ENCODE measurements at places on chromosomes 7 and 10.

DNA sequence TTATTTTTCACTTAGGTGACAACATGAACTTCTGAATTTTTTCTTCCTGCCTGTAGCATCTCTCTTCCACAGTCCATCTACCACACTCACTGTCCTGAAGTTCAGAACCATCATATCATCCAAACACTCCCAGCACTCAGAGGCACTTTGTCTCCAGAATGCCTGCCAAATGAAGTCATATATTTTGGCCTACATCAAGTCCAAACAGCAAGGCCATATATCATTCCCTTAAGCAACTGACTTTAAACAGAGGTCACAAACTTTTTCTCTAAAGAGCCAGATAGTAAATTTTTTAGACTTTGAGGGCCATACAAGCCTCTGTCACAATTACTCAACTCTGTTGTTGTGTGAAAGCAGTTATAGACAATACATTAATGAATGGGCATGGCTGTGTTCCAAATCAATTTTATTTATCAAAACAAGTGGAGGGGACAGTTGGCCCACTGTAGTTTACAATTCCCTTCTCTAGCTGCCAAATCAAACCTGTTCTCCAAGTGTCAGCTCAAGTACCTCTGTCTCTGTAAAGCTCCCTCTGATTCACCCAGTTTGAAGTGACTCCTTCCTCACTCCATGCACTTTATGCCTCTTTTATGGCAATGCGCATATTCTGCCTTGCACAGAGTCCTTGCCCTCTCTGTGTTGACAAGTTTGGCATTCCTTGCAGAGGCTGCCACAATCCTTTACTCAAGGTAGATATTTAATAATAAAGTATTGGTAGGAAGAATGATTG is 305.7 kb downstream of the FZD1 start:
- DNase-seq: no peak

DNA sequence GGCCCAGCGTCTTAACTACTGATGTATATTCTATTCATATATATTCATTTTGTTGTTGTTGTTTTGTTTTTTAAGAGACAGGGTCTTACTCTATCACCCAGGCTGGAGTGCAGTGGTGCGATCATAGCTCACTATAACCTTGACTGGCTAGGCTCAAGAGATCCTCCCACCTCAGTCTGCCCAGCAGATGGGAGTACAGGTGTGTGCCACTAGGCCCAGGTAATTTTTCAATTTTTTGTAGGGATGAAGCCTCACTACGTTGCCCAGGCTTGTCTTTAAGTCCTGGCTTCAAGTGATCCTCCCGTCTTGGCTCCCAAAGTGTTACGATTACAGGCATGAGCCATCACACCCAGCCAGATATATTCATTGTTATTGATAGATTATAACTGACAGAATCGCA is 12.9 kb upstream of the STN1 start:
- DNase-seq: no peak

DNA sequence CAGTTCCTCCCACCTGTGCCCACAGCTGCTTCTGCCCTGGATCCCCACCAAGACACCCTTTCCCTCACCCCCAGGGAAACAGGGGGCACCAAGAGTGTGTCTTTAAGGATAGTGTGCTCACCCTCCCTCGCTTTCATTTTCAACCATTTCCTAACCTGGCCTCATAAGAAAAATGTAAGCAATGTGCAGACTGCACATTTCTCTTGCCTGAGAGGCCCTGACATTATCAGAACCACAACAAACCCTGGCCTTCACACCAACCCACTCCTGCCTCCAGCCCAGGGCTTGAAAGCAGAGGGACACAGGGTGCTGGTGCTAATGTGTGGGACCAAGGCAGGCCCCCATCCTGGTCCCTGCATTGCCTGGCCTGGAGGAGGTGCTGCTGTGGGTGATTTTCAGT is 11.0 kb upstream of the IMPDH1 start:
- DNase-seq: no peak

DNA sequence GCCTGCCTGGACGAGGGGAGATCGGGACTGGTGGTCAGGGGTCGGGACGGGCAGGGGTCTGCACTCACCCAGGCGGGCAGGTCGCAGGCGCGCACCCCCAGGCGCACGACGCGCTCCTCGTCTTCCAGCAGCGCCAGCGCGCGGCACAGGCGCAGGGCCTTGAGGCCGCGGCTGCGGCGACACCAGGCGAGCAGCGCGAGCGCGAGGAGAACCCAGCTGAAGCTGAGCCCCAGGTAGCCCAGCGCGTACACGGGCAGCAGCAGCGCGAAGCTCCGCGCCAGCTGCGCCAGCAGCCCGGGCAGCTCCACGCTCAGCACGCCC is 328 bp downstream of the ESYT2 start:
- peak; percentile 76 for DNase-seq

GRCh38 chr10:71462062-71462935 is 65.6 kb downstream of the CDH23 start:
- no peak for DNase-seq

DNA sequence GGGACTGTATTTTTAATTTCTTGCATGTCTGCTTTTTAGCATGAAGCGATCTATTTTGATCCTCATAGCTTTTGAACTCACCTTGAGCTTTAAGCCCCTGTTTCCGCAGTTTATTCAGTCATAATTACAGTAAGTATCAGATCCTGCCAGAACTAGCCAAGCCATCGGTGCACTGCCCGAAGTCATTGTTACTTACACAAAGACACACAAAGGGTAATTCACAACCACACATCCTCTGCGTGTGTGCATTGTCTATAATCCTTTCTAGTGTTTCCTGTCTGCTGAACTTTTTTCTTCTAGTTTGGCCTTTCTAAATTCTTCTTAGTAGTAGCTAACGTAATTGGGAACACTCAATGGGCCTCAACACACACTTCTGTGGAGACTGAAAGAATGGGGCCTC is 133.0 kb downstream of the SFMBT2 start:
- no peak for DNase-seq

- no peak for DNase-seq
Measured at GRCh38 chr7:16299853-16300252, 121.5 kb downstream of the CRPPA start.

- DNase-seq: no peak
Measured at GRCh38 chr10:13079776-13080050, 20.2 kb upstream of the OPTN start.

- no peak for DNase-seq
Measured at GRCh38 chr10:4649886-4650508, 176.0 kb upstream of the AKR1E2 start.

DNA sequence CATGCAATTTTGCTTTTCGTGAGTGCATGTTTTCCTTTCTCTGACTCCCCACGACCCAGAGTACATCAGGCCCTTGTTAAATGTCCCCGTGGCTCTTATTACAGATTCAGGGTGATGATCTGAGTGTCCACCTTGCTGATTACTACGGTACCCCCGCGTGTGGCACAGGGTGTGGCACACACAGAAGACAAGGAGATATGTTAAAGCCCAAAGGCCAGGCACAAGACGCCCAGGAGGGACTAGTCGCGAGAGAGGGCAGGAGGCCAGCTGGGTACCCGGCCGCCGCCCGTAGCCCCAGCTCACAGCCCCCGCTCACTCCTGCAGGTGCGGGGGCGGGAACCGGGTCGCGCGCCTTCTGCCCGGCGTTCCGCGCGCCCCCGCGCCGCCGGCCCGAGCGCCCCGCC is 281 bp upstream of the EXOC6 start:
- no peak for DNase-seq

DNA sequence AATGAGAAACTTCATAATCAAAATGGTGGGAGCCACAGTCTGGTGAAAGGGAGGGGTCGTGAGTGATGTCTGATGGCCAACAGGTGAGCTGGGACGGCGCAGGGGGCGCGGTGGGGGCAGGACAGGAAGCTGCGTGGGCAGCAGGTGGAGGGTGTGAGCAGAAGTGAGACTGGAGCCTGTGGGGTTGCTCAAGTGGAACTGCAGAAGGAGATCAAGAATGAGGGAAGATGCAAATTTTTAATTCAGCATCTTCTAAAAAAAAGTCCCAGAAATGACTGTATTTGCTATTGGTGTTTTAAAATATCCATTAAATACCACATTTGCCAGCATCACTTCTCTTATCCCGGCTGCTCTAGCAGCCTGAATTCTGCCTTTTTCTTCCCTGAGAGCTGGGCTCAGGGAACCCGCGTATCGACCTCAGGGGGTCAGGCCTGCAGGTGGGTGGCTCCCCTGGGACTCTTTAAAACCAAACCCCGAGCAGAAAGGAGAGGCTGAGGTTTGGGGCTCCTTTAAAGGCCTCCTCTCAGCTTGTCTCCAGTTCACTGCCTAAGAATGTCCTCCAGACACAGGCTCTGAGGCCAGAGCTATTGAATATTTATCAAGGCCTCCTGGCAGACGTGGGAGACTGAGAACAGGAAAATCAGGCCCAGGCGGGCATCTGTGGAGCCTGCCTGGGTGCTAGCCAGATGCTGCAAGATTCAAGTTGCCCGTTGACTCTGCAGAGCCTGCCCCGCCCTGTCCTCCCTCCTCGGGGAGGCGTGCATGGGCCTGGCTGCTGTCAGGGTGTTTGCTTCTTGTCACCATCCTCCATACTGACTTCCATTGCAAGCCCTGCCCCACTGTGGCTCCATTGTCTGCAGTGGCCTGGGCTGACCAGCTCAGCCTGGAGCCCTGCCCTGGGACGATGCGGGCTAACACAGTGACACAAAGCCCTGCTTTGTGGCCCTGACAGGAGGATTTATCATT is 53.9 kb downstream of the SYPL1 start:
- DNase-seq: no peak

DNA sequence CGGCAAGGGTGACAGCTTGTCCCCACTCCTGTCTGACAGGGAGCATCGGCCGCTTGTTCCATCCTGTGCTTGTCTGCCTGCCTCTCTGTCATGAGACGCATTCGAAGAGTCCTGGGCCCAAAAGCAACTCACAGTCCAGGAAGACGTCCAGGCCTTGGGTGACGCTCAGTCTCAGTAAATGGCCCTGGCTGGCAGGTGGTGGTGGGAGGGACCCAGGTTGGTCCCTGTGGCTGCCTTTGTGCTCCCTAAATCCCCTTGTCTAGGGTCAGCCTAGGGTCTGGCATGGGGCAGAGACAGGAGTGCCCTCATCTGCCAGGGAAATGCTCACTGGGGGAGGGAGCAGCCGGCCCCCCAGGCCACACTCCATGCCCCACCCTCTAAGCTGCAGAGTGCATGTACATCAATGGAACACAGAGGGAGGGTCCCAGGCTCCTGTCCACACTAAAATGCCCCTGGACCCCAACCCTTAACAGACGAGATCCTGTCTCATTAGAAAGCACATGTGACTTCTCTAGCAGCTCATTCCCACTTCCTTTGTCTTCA is 295.2 kb upstream of the ZNF32 start:
- no peak for DNase-seq

DNA sequence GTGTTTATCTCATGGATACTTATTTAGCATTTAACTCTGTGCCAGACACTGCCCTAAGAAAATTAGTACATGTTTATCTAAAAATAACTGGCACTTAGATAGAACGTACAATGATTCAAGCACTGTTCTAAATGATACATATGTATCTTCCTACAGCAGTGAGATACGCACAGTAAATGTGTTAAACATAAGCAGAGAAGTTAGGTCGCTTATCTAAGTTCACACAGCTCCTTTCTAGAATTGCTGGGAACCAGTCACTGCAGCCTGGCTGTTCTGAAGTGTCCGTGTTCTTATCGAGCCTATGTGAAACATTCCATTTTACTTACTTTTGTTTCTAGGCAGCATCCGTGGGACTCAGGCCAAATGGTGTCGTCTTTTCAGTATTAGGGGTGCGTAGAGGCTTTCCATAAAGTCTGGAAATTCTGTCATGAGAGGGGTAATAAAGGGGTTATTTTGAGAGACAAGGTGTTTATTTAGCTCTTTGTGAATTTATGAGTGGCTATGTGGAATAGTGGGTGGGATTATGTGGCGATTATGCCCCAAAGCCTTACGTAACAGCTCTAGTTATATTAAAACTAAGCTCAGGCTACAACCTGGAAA is 186.9 kb downstream of the SND1 start:
- DNase-seq: no peak

- no peak for DNase-seq
Measured at GRCh38 chr7:33258491-33258951, 129.2 kb downstream of the BBS9 start.

DNA sequence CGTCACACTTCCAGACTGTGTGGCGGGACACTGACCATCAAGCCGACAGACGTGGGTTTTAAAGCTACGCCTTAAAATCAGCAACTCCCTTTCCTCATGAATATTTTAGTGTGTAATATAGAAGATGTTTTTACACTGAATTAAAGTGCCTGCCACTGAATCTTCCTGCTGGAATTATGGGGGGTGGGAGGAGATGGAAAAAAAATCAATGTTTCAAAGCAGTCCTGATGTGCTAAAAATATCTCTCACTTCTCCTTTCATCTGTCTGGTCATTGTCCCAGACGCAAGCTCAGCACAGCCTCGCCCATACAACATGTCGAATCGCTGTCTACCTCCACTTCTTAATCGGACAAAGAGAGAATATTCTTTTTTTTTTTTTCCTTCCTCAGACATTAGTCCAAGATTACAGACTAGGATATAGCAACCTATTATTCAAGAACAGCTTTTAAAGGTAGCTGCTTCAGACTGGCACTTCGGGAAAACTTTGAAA is 165.1 kb upstream of the KLF14 start:
- DNase-seq: no peak

GRCh38 chr7:29035044-29035740 is 77.1 kb upstream of the TRIL start:
- peak; percentile 5 for DNase-seq

- no peak for DNase-seq
Measured at GRCh38 chr7:20030417-20030816, 186.8 kb downstream of the MACC1 start.

DNA sequence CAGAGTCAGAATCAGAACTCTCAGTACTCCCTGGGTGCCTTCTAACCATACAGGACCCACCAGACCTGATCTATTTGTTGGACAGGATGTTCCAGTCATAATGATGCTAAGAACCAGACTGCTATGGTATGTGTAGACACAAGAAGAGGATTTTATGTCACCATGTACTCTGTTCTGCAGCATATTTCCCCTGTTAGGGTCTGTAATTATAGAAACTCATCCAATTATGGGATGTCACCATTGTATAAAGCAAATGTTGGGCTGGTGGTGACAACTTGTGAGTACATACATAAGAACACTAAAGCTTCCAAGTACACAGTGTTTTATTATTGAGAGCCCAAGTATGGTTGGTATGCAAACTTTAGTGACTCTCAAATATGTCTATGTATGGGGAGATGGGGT is 67.1 kb upstream of the AGBL3 start:
- no peak for DNase-seq

All from stimulated activated CD4-positive, alpha-beta T cell treated with anti-CD3 and anti-CD28 coated beads, Interleukin-15, amount 100 ng/mL, for 24 hours (primary cell).